ENCODE measurements at places on chromosomes 5 and 9. TPM values are rescaled to one million over a fixed set of nuclear protein-coding genes. Genes with fewer than 3 reads are reported as not detected.

The OR1L4 gene
- total RNA-seq, result not detected

- H3K36me3 ChIP-seq, result no peaks in the 10 kb centered on the region
- H3K4me3 ChIP-seq, result no peak overlapping the region
- peaks cover 6% of the 10 kb centered on the region for H3K27me3 ChIP-seq
- DNase-seq, result no peak
- no peaks in the 10 kb centered on the region for H3K4me1 ChIP-seq
Observed at GRCh38 chr9:116809656-116810055, 122.6 kb downstream of the TRIM32 start.

DNA sequence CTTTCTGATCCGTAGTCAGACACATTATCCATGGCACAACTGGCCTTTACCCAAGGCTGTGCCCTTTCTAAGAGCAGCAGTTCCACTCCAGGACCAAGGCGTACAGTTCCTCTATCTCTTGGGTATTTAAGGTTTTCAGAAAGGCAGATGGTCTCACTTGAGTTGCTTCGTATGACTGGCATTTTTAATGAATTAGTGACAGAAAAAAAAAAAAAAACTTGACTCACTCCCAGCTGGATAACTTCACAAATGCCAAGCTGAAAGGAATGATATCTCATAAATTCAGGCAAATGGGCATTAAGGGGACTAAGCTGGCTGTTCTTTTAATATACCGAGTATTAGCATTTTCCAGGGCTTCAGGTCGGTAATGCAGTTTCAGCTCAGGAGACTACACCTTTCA lies 60.7 kb downstream of the SLC24A2 start:
- no peak overlapping the region for H3K27ac ChIP-seq
- H3K4me3 ChIP-seq, result no peak overlapping the region
- no peaks in the 10 kb centered on the region for H3K4me1 ChIP-seq
- no peaks in the 10 kb centered on the region for H3K36me3 ChIP-seq

The INSL6 gene
- not detected for total RNA-seq

DNA sequence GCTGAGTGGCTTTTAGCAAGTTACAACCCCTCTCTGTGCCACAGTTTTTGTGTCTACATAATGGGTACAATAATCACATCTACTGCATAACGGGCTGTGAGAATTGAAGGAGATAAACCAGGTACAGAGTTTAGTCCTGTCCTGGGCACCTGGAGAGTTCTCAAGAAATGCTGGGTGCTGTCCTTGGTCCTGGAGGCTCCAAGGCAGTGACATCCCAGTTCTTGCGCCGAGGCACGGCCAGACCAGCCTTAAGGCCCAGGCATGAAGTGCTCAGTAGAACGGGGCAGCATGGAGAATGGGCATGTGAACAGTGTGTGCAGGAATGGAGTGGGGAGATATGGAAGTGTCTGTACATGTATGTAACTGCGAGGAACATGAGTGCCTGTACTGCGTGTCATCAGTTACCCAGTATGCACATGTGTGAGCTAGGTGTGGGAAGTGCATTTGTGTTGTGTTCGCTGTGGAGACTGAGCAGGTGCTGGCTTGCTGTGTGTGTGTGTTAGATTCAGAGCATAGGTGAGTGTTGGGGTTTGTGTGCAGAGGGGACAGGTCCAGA lies 6.3 kb upstream of the UNC5A start:
- no peaks in the 10 kb centered on the region for H3K4me1 ChIP-seq
- peaks cover 6% of the 10 kb centered on the region for H3K27me3 ChIP-seq
- H3K4me3 ChIP-seq, result no peak overlapping the region

DNA sequence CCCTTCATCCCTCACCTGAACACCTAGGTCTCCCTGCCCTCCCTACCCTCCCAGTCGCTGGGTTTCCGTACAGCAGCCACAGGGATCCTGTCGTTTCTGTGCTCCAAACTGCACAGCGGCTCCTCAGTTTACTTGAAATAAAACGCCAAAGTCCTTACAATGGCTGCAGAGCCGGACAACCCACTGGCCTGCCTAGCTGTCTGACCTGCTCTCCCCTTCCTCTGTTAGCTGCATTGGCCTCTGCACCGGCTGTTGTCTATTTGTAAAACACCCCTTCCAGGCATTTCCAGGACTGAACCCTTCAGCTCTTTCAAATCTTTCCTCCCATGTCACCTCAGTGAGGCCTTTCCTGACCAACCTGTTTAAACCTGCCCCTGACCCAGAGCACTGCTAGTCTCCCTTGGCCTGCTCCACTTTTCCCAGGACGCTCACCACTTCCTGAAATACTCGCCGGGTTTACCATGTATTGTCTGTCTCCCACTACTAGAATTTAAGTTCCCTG lies 9.1 kb upstream of the MGAT1 start:
- peak overlapping the region; percentile 76 for H3K4me3 ChIP-seq
- H3K4me1 ChIP-seq, result peaks cover 36% of the 10 kb centered on the region
- H3K27ac ChIP-seq, result peak overlapping the region; percentile 93
- no peaks in the 10 kb centered on the region for H3K27me3 ChIP-seq
- H3K36me3 ChIP-seq, result no peaks in the 10 kb centered on the region
